ENCODE measurements at places on chromosomes 1 and 21. TPM values are rescaled to one million over a fixed set of nuclear protein-coding genes. Genes with fewer than 3 reads are reported as not detected.

- DNase-seq, result no peak
These were observed 33.8 kb upstream of the CREG1 start for GRCh38 chr1:167587342-167587741.

DNA sequence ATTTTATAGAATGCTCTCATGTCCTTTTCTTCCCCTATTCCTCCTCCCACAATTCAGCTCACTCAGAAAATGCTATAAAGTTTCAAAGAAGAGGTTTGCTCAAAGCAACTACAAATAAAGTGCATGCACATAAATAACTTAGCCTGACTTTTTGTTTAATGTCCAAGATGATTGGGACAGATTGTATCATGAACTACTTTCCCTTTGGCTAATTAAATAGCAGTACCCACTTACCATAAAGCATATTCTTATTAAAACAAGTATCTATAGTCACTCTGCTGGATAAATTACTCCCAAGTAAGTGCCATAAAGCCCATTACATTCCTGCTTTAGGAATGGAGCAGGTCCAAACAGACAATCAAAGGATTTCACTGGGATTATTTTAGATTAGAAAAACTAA is 576.0 kb downstream of the LMO4 start:
- DNase-seq, result no peak

- no peak for DNase-seq
These were observed 75.1 kb downstream of the DTL start for GRCh38 chr1:212110617-212111016.

DNA sequence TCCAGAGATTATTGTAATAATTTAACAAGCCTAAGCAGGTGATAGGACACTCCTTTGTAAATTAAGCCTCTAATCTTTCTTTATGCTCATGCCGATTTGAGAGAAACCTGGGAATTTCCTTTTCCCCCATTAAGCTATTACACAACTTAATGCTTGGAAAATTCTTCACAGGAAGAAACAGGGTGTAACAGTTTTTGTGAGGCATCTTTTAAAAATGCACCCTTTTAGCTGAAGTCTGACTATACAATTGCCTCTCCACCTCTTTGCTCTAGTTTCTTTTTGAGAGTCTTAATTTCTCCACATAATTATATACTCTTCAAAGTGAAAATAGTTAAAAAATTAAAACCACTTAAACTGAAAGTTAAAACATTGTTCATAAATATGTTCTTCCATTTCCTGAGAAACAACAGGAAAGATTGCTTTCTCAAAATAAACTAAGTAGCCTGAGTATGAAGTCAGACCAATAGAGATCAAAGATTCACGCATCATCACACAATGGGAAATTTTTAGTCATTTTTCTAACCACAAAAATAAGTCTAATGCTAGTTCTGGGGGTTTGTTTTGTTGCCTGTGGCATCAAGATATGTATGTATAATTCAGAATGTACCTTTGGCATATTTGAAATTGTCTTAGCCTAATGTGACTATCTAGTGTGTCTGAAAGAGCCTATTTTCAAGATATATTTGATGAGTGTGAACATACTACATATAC is 34.7 kb downstream of the LRRC8D start:
- no peak for DNase-seq

GRCh38 chr1:67300561-67300960 is 7.1 kb upstream of the IL12RB2 start:
- no peak for DNase-seq

DNA sequence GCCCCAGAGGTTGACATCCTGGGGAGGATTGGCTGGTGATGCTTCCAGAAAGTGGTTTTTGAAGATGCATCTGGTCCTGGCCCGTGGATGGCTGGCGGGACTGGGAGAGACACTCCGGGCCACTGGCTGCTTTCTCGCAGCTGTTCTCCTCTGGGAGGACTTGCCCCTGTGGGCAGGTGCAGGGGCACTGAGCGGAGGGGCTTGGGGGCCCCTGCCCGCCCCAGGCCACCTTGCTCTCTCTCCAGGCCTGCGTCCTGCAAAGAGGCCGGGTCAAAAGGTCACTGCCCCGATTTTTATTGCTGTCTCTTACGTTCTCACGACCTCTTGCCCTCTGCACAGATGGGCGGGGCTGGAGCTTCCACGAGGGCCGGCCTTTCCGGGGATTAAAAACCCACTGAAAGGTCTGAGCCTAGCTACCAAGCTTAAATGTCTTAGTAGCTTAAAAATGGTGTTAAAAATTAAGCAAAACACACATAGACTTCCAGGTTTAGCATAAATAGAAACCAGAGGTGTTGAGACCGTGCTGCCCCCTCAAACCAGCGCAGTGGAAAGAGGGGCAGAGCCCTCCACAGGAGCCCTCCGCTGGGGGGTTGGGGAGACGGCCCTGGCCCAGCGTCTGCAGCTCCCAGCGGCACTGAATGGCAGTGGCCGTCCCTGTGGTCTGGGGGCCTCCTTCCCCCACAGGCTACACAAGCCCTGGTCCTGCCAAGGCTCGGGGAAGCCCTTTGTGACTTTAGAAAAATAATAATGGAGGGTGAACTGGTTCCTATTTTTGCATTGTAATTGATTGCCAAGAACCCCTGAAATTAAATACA is 43.9 kb downstream of the SKI start:
- DNase-seq, result no peak

- peak; percentile 5 for DNase-seq
These were observed 91.2 kb downstream of the TRABD2B start for GRCh38 chr1:47906009-47906432.

DNA sequence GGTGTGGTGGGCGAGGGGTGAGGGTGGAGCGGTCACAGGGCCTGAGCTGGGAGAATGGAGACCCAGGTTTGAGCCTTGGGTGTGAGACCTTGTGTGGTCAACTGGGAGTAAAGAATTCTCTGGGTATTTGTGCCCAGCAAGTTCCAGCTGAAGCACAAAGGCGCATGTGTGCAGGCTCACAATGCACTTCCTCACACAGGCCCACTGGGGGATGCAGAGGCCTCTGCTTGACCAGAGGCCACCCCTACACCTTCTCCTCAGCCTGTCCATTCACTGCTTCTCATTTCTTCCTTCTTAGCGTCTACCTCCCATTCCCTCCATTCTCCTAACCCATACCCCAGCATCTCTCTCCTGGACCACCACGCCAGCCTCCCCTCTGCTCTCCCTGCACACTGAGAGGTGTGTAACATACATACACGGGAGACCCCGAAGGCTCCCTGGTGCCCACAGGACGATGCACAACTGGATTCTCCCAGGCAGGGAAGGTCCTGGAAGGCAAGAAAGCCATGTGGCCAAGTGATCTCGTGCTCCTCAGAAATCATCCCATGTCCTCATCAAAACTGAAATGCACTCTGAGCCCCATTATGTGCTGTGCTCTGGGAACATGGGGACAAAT is 12.3 kb upstream of the TTC39A start:
- DNase-seq, result no peak

DNA sequence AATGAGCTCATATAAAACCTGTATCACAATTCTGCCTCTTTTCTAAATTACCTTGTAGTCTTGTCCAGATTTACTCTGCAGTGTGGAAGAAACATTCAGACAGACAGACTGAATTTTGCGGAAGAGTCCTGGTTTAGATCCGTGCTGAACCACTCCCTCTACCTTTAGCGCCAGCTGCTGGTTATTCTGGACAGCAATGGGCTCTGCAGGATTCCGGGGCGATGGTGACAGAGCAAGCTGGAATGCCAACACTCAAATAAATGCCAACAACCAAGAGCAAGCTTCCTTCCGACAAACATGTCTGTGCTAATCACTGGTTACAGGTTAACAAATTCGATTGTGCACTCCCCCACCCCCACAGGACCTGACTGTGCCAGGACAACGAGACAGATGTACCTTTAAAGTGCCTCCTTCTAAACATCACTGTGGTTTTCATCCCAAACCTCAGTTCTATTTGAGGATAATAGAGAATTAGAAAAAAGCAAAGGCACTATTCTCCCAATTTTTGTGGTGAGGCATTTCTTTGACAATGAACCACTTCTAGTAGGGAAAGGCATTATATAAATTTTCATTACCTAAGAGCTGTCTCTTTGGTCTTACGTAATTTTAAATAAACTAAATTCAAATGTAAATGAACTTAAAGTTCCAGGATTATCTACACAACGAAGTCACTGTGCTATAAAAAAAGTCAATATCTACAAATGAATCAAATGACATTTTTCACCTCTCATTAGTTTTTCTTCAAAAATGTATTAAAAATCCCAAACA is 90.4 kb downstream of the INTS7 start:
- peak; percentile 96 for DNase-seq

- DNase-seq, result no peak
These were observed 6.8 kb downstream of the PKNOX1 start for GRCh38 chr21:42981214-42981523.

- no peak for DNase-seq
These were observed 619.0 kb upstream of the CHRM3 start for GRCh38 chr1:238767321-238767720.

- DNase-seq, result no peak
These were observed 505.1 kb upstream of the USP24 start for GRCh38 chr1:55720261-55720660.

- no peak for DNase-seq
These were observed 29.0 kb downstream of the SIM2 start for GRCh38 chr21:36727866-36728265.

DNA sequence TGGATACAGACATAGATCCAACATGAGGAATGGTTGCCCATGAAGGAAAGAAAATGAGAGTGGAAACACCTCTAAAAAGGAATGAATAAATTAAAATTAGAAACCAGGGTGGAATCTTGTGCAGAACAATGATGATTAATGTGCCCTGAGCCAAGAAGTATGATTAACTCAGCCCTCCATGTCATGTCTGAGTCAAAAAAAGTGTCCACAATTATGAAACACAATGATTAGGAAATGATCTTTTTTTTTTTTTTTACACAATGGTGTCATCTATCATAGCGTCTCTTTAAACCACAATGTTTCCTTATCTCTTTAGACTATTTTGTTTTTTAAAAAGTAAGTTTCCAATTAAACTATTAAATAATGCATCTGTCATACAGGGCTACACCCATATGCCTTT is 78.9 kb upstream of the RAB4A start:
- DNase-seq, result no peak

DNA sequence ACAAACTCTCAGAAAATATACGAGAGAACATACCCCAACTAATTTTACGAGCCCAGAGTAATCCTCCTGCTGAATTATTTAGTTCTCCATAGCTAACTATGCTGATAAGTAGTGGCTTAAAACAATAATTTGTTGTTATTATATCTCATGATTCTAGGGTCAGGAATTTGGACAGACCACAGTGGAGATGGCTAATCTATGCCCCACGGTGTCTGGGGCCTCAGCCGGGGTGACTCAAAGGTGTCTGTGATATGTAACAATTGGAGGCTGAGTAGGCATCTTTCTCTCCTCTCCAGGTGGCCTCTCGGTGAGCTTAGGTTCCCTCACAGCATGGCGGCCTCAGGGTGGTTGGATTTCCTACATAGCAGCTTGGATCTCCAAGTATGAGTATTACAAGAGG is 35.4 kb upstream of the FOXO6 start:
- DNase-seq, result no peak

- no peak for DNase-seq
These were observed 8.0 kb upstream of the MACF1 start for GRCh38 chr1:39196244-39197215.

- DNase-seq, result no peak
These were observed 172.2 kb upstream of the ETV3 start for GRCh38 chr1:157310401-157310800.

DNA sequence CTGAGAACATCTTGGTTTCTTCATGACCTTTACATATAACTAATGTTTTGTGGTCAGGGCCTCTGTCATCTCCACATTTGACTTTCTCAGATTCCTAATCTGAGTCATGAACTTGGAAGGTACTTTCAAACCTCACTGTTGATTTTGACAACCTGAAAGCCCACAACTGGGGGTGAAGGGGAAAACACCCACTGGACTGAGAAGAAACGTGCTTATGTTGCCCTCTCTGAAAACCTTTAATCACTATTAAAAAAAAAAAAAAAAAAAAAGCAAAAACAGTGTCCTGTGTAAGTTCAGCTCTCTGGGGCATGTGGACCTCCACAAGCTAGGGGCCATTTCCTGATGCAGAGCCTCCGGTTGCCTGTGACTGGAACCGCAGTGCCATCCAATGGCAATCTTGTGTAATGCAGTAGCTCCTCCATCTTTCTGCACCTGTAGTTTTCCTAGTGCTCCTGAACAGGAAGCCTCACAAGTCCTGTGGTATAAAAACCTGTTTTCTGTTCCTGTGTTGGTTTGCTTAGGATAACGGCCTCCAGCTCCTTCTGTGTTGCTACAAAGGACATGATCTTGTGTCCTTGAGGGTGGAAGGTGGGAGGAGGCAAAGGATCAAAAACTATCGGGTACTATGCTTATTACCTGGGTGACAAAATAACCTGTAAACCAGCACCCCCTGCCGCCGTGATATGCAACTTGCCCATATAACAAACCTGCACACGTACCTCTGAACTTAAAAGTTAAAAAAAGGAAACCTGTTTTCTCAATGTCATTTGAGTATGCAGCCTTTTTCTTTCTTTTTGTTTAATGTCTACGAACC is 124.5 kb downstream of the ZNF648 start:
- DNase-seq, result peak; percentile 64

- DNase-seq, result no peak
These were observed 131.4 kb downstream of the MRPS6 start for GRCh38 chr21:34204481-34205439.

DNA sequence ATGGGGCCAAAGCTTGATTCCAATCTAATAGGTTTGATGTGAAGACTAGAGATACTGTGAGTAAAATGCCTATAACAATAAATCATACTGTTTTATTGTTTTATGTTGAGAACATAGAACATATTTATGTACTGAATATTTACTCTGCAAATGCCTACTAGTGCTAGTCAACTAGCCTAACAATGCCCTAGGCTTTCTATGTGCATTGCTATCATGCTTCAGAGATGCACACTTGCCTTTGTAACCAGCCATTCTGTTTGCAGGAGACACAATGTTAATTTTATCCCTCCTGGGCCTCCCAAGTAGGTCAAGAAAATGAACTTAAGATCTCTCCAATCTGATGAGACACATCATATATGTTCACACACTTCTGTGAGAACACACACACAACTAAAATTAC is 530.8 kb upstream of the BEND5 start:
- DNase-seq, result no peak

GRCh38 chr1:40890771-40891170 is 28.6 kb upstream of the CITED4 start:
- no peak for DNase-seq

- DNase-seq, result peak; percentile 45
These were observed 17.1 kb downstream of the OLIG2 start for GRCh38 chr21:33042812-33043211.

DNA sequence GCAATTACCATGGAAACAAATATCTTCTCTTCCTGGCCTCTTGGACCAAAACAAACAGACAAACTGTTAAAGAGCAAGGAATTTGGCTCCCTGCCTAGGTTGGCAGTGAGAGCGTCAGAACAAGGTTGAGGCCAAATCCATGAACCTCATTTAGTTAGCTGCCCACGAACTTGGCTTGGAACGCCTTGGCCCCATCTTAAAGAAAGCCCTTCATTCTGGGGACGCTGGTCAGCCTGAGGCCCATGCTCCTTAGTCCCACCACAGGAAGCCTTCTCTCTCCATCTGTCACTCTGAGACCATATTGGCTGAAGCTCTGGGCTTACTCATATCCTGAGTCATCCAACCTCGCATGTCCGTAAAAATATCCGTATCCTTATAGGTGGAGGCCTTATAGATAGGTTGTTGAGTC is 62.4 kb upstream of the DIRAS3 start:
- peak; percentile 55 for DNase-seq

ADIPOR1 gene
- polyA plus RNA-seq, result 51.4 TPM

WNT3A gene
- polyA plus RNA-seq, result not detected

SEC16B gene
- 1.6 TPM for polyA plus RNA-seq

CLCC1 gene
- 17.7 TPM for polyA plus RNA-seq

KCNE2 gene
- not detected for polyA plus RNA-seq

KRTAP19-3 gene
- not detected for polyA plus RNA-seq

GPR52 gene
- polyA plus RNA-seq, result not detected
